ENCODE measurements at places on chromosomes 13 and 19.

DNA sequence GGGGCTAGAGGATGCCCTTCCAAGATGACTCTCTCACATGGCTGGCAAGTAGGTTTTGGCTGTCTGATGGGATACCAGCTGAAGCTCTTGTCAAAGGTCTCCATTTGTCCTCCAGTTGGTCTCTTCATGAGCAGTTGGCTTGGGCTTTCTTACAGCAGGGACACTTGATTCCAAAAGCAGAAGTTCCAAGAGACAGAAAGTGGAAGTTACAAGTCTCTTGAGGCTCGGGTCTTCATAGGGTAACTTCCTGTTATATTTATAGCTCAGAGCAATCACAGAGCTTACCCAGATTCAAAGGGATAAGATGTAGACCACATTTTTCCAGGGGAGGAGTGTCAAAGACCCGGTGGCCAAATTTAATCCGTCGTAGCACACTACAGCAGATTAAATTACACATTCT is 440.0 kb downstream of the RFC3 start:
- no peak for DNase-seq

DNA sequence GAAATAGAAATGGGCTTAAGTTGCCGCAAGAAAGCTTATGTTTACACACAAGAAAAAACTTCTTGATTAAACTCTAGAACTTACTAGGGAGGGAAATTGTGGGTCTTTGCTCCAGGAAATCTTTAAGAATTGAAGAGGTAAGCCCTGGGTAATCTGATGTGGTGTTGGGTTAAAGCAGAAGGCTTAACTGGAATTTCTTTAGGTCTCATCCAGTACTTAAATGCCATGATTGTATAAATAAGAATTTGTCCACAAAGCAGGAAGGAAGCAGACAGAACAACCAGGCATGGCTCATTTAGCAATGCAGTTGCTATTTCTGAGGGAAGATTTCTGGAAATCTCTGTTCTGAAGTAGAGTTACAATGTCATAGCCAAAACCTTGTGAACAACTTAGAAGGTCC is 360.4 kb downstream of the KLF5 start:
- no peak for DNase-seq

DNA sequence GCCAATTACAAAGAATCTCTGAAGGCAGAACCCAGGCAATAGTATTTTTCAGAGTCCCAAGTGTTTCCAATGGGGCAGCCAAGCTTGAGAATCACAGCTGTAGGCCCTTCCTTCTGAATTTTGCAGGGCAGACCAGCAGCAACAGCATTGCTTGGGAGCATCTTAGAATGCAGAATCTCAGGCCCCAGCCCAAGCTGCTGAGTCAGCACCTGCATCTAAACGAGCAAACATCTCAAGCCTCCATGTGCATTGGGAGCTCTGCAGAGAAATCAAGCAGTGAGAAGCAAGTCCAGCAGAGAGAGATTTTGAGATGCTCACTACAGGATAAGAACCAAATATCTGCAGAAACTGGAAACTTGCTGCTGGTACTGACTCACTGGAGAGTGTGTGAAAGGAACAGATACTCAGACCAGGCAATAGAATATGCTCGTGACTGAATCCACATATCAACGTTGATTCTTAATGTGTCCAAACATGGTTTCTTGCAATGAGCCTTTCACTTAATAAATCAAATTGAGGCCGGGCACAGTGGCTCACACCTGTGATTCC is 81.5 kb upstream of the TNFSF11 start:
- DNase-seq: no peak

- no peak for DNase-seq
Observed at GRCh38 chr19:55149078-55150003, at the start of gene TNNT1. TSS of gene TNNT1 (minus strand) at chr19:55149206. CDS start at chr19:55147157, 2,049 bp downstream.

DNA sequence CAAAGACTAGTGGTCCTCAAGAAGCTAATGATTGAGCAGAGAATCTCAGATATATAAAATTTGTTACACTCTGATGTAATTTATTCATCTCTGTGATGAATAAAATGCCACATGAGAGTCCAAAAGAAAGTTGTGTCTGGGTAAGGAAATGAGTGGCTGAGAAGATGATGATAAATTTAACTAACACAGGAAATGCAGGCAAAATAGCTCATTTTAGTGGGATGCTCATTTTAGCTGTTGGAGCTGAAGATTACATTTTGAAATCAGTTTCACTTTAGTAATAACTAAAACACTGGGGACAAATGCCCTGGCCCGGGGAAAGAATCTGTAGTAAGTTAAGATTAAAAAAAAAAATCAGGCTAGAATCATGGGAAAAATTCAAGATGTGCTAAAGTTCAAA is 35.2 kb downstream of the SPRY2 start:
- no peak for DNase-seq

DNA sequence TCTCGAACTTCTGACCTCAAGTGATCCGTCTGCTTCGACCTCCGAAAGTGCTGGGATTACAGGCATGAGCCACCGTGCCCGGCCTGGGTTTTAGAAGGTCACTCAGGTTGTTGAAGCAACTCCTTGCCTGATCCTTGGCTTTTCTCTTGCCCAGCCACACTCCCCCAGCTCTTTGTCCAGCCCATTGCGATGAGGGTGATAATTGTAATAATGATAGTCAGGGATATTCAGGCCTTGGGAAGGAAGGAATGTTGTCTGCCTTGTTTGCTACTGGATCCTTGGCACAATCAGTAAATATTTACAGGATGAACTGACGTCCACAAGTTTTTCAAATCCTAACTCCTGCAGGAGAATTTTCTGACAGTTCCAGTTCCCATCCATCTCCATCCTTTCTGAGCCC is 1.8 kb downstream of the THOP1 start:
- no peak for DNase-seq

- DNase-seq: no peak
Observed at GRCh38 chr19:55275851-55276719, 3.8 kb downstream of the HSPBP1 start.

GRCh38 chr19:48830965-48831364 is 5.3 kb downstream of the HSD17B14 start:
- DNase-seq: no peak

DNA sequence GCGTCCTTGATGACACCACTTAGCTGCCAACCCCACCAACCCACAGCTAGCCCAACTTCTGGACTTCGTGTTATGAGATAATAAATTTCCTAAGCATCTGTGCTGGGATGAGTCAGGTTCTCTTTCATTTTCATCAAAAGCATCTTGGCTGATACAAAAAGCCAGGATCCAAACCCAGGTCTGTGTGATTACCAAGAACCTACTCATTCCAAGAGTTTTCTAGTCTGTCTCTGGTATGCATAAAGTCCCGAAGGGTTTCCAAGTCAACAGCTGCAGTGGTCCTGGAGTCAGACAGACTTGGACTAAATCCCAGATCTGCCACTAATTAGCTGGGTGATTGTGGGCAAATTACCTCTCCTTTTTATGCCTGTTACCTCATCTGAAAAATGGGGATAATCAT is 55.5 kb upstream of the SERP2 start:
- DNase-seq: no peak

- no peak for DNase-seq
Observed at GRCh38 chr19:46824890-46825730, 25.5 kb downstream of the AP2S1 start.

DNA sequence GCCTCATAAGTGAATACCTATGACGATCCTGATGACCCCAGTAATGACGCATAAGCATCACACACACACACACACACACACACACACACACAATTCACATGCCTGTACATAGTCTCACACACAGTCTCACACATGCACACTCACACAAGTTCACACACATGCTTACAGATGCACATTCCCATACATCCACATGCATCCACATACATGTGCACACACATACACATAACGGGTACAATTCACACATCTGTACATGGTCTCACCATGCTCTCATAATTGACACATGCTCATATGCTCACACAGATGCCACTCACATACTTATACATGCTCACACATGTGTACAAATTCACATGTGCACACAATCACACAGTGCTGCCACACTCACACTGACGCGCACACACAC is 105.7 kb upstream of the VSTM2B start:
- no peak for DNase-seq

- no peak for DNase-seq
Observed at GRCh38 chr13:43134868-43135267, 111.5 kb downstream of the DNAJC15 start.

GRCh38 chr19:9323557-9323918 is 441 bp upstream of the ZNF559 start:
- no peak for DNase-seq

GRCh38 chr13:76724421-76724820 is 161.8 kb downstream of the KCTD12 start:
- DNase-seq: no peak

- DNase-seq: no peak
Observed at GRCh38 chr13:77548095-77548494, 12.6 kb downstream of the SCEL start.

GRCh38 chr19:35436477-35437405 is 11.3 kb upstream of the FFAR2 start:
- DNase-seq: no peak

GRCh38 chr13:111302045-111302726 is 18.3 kb upstream of the TEX29 start:
- no peak for DNase-seq

DNA sequence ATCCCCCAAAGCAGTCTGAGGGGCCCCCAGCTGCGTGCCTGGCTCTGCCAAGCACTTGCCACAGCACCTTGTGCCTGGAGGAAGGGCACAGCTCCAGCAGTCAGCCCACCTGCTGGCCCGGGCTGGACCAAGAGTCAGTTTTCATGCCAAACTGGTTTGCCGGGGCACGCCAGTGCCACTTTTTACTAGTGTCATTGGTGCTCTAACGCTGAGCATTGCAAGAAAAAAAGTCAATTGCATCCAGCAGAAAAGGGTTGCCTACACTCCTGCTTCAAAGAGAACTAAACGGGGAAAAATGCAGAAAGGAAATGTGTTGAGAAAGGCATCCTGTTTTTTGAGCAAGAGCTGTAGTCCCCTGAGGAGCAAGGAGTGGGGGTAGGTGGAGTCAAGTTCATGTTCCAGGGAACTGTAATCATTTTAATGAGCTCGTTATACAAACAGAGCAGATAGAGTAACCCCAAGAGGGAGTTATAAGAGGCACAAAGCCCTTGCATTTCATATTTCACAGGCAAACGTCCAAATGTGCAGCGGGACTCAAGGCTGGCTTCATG is 68.4 kb downstream of the F2RL3 start:
- DNase-seq: no peak

DNA sequence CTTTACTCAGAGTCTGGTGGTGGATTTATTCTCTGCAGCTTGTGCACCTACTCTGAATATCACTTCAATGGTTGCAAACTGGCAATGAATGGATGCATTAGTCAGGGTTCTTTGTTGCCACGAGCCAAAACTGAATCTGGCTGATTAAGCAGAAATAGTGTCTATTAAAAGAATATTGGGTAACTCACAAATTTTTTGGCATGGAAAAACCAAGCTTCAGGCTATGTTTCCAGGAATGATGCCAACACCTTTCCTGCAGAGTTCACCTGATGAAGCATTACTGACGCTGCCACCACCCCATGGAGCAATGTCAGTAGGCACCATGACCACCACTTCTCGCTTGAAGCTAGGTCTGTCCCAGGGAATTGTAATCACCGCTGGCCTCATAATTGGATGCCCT is 597.8 kb upstream of the SLC10A2 start:
- no peak for DNase-seq

GRCh38 chr13:105474983-105475610 is 1060.4 kb downstream of the EFNB2 start:
- no peak for DNase-seq

DNA sequence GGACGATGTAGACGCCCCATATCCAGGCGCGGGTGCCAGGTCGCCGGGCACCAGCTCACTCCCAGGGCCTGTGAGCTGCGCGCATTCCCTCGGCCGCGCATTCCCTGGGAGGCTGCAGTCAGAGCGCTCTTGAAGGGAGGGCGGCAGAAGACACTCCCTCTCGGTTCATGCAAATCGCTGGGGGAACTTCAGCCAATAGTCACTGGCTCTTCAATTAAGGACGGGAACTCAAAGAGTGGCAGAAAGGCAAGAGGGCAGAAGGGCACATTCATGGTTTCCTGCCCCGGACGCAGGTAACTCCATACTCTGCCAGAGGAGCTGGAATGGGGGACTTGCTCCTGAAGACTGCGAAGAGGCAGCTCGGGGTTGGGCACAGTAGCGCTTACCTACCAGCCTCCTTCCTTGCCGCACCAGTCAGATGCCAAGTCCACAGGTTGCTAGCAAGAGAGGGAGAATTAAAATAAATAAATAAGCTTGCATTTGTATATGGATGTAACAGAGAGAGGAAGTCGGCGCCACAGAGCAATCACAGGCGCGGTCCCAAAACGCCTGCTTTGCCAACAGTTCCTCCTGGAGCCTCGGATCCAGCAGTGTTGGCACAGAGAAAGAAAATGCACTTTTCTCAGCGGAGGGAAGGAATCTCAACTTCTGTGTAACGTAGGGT is 459 bp downstream of the PCDH20 start:
- DNase-seq: no peak

DNA sequence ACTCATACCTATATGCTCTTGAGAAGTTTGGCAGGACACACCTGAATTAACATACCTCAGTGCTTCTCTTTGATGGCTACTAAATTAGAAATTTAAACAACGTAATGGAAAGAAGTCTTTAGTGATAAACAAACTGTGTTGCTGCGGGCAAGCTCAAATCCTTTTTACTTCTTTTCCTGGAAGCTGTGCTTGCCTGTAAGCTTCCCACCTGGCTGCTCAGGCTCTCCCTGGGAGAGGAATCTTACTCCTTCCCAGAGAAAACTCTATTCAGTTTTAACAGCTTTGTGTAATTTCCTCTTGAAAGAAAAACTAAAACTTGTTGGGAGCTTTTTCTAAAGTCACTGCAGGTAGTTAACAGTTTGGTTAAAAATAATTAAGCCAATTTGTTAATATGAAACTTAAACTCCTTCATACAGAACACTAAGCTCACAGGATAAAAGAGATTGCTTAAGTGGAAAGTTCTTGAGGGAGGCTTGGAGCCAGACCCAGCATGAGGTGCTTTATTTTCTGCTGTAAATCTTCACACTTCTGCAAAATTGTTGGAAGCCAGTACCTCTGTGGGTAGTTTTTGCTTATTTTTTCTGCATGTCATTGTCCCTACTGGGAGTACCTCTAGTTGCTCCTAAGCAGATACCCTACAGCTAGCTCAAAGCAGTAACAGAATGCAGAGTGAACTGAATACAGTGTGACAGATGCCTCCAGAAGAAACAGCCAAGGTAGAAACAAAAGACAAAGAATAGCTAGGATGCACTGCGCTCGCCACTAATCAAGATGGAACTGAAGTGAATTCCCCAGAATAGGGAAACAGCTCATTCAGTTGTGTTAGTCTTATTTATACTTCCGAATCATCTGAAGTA is 1253.0 kb downstream of the PCDH17 start:
- DNase-seq: no peak

- DNase-seq: no peak
Observed at GRCh38 chr13:80499536-80500290, 158.8 kb upstream of the SPRY2 start.

GRCh38 chr13:113537909-113538688 is 46.5 kb upstream of the TFDP1 start:
- no peak for DNase-seq

- no peak for DNase-seq
Observed at GRCh38 chr13:46403851-46404732, 17.0 kb upstream of the RUBCNL start.

- DNase-seq: no peak
Observed at GRCh38 chr13:52949742-52950141, 78.9 kb upstream of the OLFM4 start.

Measured in effector memory CD4-positive, alpha-beta T cell (primary cell).